Left kidney (tissue), 8 donors: ENCODE measurements at places on chromosomes 5 and 9. TPM values are rescaled to one million over a fixed set of nuclear protein-coding genes. Genes with fewer than 3 reads are reported as not detected.

DNA sequence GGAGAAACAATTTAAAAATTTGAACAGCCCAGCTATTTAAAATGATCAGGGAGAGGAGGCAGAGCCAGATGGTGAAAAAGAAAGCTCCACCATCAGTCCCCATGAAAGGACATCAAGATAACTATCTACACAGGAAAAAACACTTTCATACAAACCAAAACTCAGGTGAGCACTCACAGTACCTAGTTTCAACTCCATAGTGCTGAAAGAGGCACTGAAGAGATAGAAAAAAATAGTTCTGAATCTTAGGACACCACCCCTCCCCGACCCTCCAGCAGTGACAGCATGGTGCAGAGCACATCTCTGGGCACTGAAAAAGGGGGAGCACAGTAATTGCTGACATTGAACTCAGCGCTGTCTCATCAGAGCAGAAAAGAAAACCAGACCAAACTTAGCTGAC is 732.9 kb downstream of the CETN3 start:
- no peak for DNase-seq

Gene CAMLG
- polyA plus RNA-seq = 64.7 TPM

Gene PCDHGB4
- polyA plus RNA-seq = 7.6 TPM

Gene TSTD2
- polyA plus RNA-seq = 46.8 TPM

DNA sequence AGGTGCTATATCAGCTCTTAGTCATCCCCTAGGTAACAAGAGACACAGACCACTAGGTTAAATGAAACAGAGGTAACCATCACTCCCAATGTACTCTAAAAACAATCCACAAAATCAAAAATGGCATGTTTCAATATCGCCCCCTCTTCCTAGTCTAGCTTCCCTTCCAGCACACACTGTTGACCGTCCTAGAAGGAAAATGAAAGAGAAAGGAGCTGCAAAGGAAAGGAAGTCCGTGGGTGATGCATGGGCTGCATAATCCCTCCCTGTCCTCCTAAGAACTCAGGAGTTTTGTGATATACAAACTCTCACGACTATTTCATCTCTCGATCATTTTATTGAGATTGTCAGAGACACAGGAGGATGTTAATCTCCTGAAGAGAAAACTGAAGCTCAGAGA is 101.6 kb downstream of the RFK start:
- DNase-seq = no peak

Gene SLC27A6
- polyA plus RNA-seq = 1.7 TPM

- DNase-seq = no peak
Measured at GRCh38 chr5:95962785-95963184, 1.1 kb upstream of the ELL2 start.

Gene PRUNE2
- 16.4 TPM for polyA plus RNA-seq

Gene CDC25C
- polyA plus RNA-seq = 11.7 TPM

GRCh38 chr9:87010626-87011025 is 63.3 kb upstream of the GAS1 start:
- DNase-seq = no peak

Gene PCDHA13
- not detected for polyA plus RNA-seq

GRCh38 chr5:83965441-83965840 is 244.8 kb upstream of the HAPLN1 start:
- no peak for DNase-seq

Gene PCA3
- 0.96 TPM for polyA plus RNA-seq

Gene CCIN
- polyA plus RNA-seq = 0.42 TPM

DNA sequence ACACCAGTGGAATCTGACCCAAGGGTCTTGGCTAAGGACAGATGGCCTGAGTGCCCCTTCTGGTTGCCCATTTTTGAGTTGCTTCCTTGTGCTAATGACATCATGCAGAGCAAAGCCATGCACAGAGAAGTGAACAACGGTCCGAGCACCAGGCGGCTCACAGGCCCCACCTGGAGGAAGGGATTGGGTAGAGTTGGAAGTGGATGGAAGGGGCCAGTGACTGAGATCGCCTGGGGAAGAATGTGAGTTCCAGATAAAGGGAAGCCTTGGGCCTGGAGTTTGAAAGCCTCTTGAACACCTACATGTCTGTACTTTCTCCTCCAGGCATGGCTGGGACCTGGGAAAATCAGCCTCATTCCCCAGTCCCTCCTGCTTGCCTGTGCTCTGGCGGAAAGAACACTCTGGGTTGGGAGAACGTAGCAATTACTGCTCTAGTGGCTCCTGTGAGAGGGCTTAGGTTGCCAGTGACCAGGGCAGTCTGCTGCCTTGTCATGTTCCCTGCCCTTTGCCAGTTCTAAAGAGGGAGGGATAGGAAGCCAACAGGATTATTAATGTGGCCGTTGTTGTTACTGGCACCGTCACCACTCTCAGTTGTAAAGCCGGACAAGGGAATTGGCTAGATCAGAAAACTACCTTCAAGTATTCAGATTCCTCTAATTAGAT is 62.5 kb upstream of the PTPN3 start:
- no peak for DNase-seq

DNA sequence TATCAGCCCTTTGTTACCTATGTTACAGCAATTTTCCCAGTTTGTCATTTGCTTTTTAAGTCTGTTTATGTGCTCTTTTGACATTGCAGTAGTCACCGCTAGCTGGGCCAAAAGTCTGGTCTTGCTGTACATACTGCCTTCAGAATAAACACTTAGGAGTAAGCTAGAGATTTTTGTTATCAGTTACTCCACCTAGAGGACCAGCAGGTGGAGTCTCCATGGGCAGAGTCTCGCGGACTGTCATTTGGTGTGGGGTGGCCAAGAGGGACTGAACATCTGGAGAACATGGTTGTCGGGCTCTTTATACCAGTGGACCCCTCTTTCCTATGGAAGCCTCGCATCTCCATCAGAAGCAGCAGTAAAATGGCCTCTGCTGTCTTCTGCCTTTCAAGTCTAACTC is 10.8 kb upstream of the MGAT1 start:
- no peak for DNase-seq

- DNase-seq = no peak
Measured at GRCh38 chr5:123203105-123203800, 114.2 kb downstream of the PRDM6 start.
